ENCODE measurements at places on chromosomes 4 and X.

DNA sequence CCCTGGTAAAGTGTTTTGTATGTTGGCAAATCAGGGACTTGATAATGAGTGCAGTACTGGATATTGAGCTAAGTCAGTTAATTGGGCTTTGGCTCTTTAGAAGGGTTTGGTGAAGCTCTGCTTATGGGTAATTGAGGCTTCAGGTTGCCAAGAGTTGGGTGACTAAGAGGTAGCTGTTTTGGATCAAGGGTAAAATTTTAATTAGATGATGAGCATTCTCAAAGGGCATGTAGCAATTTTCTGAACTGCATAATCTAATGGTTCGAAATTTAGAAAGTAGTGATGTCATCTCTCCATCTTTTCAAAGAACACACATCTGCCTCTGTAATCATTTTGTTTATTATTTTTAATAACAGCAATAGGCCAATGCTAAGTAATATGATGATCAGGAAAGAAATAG, 5.5 kb upstream of the TRIM2 start:
- DNase-seq = no peak

- no peak for DNase-seq
Observed at GRCh38 chrX:49174723-49175122, 3.0 kb downstream of the PLP2 start.

DNA sequence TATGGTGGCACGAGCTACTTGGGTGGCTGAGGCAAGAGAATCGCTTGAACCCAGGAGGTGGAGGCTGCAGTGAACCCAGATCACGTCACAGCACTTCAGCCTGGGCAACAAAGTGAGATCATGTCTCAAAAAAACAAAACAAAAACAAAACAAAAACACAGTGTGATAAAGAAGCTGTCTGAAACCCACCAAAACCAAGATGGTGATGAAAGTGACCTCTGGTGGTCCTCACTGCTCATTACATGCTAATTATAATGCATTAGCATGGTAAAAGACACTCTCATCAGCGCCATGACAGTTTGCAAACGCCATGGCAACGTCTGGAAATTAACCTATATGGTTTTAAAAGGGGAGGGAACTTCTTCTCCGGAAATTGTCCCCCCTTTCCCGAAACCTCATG, 29.4 kb upstream of the OPHN1 start:
- DNase-seq = no peak

GRCh38 chr4:162229670-162230069, 65.9 kb upstream of the FSTL5 start:
- DNase-seq = no peak

DNA sequence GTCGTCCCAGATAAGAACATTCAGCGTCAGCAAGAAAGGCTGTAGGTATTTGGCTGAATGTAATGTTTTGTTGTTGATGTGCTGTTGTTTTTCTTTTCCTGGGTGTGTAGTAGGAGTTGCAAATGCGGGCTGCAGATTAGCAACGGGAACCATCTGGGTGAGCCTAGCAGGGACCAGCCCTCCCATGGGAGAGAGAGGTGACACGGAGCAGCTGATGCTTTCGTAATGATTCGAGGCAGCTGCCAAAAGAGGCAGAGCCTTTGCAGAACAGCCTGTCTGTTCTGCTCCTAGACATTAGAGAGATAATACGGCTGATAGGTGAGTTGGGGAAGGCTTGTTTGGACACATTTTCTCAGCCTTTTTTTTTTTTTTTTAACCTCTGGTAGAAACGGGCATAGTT, 25.3 kb downstream of the ARSF start:
- DNase-seq = no peak

- no peak for DNase-seq
Observed at GRCh38 chr4:128606173-128606572, 203.3 kb upstream of the JADE1 start.

DNA sequence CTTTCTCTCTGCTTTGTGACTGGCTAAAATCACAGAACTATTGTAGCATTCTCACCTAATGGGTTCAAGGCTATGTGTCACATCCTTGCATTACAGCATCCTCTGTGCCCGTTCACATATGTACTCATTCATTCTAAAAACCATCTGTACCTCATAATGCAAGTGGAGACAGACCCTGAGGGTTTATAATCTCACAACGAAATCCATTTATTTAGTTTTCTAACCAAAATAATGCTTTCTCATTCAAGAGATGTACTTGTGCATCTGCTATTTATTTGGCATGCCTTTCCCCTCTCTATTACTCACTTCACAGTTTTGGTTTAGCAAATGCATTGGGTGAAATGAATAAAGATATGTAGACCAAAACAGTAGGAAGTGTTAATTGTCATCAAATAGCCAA, 261.5 kb downstream of the DCHS2 start:
- no peak for DNase-seq

DNA sequence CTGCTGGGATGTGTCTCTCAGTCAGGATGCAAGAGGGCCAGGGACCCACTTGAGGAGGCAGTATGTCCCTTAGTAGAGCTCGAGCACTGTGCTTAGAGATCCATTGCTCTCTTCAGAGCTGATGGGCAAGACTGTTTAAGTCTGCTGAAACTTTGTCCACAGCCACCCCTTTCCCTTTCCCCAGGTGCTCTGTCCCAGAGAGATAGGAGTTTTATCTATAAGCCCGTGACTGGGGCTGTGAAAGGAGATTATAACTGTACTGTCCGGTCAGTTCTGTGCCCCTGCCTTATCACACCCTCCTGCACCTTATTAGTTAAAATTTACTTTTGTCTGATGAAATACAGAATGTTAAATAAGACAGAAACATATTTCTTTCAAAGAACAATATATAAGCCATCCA, 378.4 kb downstream of the PABPC4L start:
- DNase-seq = no peak

GRCh38 chr4:155738548-155738947, 20.3 kb upstream of the GUCY1B1 start:
- no peak for DNase-seq

DNA sequence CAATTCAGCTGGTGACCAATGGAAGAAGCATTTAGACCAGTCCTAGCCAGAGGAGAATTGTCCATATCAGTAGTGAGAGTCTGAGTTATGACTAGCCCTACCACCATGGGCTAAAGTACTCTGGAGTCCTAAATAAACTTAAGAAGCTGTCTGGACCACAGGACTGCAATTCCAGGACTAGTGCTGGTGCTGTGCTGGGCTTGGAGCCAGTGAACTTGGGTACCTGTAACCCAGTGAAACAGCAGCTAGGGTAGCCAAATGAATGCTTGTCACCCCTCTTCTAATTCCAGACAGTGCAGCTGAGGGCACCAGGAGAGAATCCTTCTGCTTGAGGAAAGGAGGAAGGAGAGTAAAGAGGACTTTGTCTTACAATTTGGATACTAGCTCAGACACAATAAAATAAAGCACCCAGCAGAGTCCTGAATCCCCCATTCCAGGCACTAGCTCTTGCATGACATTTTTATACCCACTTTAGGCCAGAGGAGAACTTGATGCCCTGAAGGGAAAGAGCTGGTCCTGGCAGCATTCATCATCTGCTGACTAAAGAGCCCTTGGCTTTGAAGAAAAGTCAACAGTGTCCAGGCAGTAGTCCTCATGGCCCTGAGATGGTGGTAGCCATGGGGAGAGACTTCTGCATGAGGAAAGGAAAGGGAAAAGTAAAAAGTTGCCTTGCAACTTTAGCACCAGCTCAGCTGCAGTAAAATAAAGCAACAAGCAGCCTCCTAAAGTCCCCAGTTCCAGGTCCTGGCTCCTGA, 2675.7 kb downstream of the PCDH7 start:
- no peak for DNase-seq

GRCh38 chrX:29419774-29420553, 795.4 kb upstream of the MAGEB2 start:
- DNase-seq = no peak

DNA sequence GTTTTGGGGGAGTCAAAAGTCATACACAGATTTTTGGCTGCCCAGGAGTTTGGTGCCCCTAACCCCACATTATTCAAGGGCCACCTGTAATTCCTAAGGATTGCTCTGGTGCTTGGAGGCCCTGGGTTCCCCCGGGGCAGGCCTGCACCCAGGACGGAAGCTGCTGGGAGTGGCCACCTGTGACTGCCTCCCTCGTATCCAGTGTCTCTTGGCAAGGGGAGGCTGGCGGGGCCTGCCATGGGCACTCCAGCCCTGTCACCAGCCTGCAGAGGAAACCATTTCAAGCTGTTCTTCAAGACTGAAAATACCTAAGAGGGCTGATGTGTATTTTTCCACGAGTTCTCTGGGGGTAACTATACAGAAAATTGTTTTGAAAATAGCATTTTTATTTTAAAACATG, 24.5 kb upstream of the GPR78 start:
- no peak for DNase-seq

- no peak for DNase-seq
Observed at GRCh38 chr4:81040012-81040659, 9.6 kb downstream of the BMP3 start.

DNA sequence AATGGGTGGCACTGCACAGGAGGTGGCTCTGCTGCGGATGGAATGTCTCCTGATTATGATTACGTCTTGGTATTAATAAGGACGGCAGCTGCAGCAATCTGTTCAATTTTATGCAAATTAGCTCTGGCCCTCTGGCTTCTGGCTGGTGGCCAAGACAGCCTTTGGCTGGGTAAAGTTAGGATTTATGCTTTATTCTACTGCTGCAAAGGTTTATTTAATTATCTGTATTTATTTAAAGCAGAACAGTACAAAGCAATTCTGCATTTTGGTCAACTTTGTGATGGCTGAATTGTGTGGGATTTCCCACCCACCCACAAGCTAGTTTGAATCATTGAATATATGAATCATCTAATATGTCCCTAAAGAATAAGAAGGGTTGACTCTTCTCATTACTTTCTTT, 745.6 kb upstream of the FAM241A start:
- DNase-seq = no peak

GRCh38 chrX:97402903-97403302, 519.2 kb downstream of the RPA4 start:
- no peak for DNase-seq

- no peak for DNase-seq
Observed at GRCh38 chrX:10833299-10834169, 213.1 kb upstream of the MID1 start.

DNA sequence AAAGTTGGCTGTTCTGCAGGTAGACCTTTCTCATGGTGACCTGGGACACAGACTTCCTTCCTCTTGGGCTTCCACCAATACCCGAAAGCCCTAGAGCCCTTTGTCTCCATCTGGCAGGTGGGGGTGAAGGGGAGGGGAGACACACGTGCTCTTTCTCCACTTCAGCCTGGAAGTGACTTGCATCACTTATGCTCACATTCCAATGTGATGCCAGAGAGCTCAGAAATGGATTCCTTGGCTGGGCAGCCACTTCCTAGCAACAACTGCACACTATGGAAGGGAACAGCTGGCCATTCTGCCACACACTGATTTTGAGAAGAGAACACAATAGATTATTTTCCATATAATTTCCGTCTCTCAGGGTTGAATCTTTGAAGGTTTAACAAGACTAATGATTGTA, 36.3 kb downstream of the C4orf51 start:
- DNase-seq = no peak

GRCh38 chr4:156596706-156597329, 374.8 kb downstream of the PDGFC start:
- no peak for DNase-seq

DNA sequence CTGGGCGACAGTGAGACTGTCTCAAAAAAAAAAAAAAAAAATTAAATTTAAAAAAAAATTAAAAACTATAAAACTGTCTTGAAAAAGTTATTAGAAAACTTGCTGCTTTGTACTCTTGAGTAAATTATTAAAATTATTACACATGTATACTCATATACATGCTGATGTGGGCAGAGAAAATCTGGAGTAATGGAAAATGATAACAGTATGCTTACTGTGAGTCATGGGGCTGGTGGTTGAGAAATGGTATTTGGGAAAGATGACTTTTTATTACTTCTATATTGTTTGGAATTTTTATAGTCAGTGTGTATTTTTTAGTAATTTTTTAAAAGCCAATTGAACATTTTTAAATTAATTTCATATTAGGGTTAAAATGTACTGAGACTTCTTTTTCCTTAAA, 7.5 kb downstream of the YY2 start:
- DNase-seq = no peak

DNA sequence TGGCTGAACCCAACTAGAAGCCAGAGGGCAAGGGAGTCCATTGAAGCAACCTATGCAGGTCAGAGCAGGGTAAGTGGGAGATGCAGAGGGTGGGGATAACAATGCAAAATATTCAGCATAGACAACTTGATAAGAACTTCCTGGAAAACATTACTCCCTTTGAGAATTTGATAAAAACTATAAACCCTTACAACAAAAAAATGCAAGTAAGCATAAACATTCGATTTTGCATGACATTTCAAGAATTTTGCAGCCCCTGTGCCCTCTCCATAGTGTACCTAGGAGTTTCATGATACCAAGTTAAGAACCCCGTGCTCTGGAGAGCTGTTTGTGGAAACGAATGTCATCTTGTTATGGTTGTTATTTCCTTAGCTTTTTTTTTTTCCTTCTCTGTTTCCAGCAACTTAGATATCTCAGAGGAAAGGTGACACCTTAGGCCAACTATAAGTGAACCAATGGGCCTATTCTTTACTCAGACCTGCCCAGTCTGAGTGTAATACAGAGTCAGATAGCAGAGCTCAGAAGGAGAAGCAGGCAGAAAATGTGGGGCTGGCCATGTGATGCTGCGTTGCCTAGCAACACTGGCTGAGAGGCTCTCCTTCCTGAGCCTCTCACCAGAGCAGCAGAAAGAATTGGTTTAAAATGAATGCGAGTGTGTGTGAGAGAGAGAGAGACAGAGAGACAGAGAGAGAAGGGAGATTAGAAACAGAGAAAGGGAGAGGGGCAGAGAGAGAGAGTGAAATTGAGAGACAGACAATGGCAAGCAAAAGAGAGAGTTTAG, 36.7 kb upstream of the GABRQ start:
- no peak for DNase-seq

GRCh38 chr4:81398379-81398778, 73.3 kb downstream of the RASGEF1B start:
- no peak for DNase-seq

GRCh38 chr4:90127223-90127705, at the start of gene CCSER1:
TSS of gene CCSER1 (plus strand) at chr4:90127394.
- DNase-seq = peak; percentile 11

DNA sequence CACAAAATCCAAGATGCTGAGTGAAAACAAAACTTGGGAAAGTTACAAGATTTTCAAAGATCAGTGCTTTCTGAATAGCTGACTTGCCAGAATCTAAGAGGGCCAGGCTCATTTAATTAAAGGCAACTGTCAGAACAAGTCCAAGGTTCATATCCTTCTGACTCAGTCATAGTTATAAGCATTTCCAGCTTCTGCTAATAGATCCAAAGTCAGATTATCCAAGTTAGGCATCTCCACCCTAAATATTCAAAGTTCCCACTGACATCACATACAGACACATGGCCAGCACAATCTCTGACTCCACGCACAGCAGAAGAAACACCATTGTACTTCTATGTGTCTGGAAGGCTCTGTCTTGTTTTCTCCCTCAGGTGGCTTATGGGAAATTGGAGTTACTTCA, 41.8 kb downstream of the GASK1B start:
- DNase-seq = no peak

DNA sequence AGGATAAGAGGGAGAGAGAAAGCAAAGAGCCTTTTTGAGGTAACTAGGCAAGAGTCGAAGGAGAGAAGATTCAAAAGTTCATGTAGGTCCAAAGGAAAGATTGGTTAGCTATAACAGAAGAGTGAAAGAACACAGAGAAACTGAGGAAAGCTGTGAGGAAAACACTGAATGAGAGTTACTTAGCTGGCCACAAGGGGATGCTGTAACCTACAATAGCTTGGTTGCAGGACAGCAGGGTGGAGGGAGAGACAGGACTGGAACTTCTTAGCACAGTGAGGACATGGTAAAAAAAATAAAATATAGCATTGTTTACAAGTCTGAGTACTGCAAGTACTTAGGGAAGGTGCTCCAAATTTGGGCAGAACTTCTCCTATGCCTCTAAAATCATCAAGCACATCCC, 48.3 kb downstream of the RAI2 start:
- no peak for DNase-seq

GRCh38 chr4:105426187-105426897, 47.5 kb downstream of the PPA2 start:
- no peak for DNase-seq

All from activated CD8-positive, alpha-beta memory T cell treated with anti-CD3 and anti-CD28 coated beads for 4 hours (primary cell).